ENCODE measurements at places on chromosomes 1 and 21.

GRCh38 chr1:207362962-207363860 is 41.7 kb downstream of the CD55 start:
- no peak for DNase-seq

GRCh38 chr1:69671363-69672010 is 103.8 kb downstream of the LRRC7 start:
- DNase-seq, result no peak

GRCh38 chr1:207027206-207027777 is 5.3 kb downstream of the C1orf116 start:
- no peak for DNase-seq

- no peak for DNase-seq
Observed at GRCh38 chr1:8342325-8342724, 24.4 kb downstream of the SLC45A1 start.

- DNase-seq, result no peak
Observed at GRCh38 chr1:108524676-108525075, 35.2 kb upstream of the EEIG2 start.

GRCh38 chr21:36627242-36627641 is 71.7 kb upstream of the SIM2 start:
- DNase-seq, result no peak

- DNase-seq, result no peak
Observed at GRCh38 chr1:3248155-3249141, 179.4 kb downstream of the PRDM16 start.

- no peak for DNase-seq
Observed at GRCh38 chr1:226233293-226233692, 9.8 kb downstream of the MIXL1 start.

GRCh38 chr1:22387919-22388580 is 63.6 kb upstream of the ZBTB40 start:
- no peak for DNase-seq

GRCh38 chr1:89198081-89198480 is 661 bp downstream of the GBP4 start:
- DNase-seq, result no peak

- no peak for DNase-seq
Observed at GRCh38 chr1:167522246-167522645, 3.9 kb upstream of the CD247 start.

DNA sequence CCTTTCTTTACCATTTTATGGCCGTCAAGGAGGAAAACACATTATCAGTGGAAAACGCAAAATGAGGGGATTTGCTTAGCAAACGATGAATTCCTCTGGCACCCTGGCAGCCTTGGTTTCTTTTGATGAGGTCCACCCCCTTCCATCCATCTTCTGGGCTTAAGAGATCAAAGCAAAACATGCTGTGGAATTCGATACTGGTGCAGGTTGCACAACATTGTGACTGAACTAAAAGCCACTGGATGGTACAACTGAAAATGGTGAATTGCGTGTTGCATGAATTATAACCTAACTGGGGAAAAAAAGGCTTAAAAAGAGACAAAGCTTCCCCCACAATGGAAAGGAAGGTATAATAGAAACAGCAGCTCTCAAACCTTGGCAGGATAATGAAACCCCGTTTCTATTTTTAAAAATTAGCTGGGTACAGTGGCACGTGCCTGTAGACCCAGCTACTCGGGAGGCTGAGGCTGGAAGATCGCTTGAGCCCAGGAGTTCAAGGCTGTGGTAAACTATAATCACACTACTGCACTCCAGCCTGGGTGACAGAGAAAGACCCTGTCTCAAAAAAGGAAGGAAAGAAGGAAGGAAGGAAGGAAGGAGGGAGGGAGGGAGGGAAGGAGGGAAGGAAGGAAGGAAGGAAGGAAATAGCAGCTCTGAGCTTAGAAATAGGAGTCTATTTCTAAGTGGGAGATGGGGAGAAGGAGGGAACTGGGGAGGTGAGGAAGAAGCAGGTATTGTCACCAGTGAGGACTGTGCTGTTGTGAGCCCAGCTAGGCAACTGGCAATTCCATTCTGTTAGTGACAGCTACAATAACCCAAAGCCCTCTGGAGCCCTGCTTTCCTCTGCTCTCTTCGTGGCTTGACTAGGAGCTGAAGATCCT is 29.0 kb upstream of the LGALS8 start:
- DNase-seq, result no peak

GRCh38 chr1:63968663-63969440 is 195.0 kb downstream of the ROR1 start:
- DNase-seq, result no peak

DNA sequence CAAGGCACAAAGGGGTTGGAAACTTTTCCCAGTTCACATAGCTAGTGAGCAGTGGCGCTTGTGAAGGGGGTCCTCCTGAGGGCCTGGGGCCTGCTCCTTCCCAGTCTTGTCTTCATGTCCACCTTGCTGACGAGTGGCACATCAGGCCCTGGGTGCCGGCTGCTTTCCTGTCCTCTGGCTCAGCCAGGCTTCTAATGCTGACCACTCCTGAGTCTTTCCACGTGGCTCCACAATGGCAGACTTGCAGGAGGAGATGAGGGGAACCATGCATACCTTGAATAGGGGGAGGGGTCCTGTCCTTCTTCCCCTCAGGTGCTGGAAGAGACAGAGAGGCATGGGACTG is 38.7 kb downstream of the MAPKAPK2 start:
- no peak for DNase-seq

DNA sequence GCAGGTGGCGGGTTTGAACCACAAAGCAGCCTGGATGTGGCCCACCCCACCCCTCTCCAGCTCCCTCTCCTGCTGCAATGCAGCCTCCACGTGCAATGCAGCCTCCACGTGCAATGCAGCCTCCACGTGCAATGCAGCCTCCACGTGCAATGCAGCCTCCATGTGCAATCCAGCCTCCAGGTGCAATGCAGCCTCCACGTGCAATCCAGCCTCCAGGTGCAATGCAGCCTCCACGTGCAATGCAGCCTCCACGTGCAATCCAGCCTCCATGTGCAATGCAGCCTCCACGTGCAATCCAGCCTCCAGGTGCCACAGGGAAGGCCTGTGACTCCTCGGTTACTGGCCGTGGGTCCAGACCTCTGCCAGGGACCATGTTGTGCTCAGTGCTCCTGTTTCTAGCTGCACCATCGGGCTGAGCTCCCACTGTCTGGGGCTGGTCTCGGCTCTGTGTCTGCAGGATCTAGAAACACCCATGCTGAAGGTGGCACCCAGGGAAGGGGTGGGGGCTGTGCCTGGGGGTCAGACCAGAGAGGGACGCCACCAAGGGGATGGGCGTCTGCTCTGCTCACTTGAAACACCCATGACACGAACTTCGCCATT is 11.9 kb upstream of the LRRC3 start:
- no peak for DNase-seq

- DNase-seq, result no peak
Observed at GRCh38 chr21:44862869-44863685, 10.4 kb downstream of the PTTG1IP start.

- no peak for DNase-seq
Observed at GRCh38 chr1:47406966-47407365, 9.1 kb upstream of the FOXE3 start.

- DNase-seq, result no peak
Observed at GRCh38 chr1:246782120-246782900, 58.1 kb downstream of the SCCPDH start.

DNA sequence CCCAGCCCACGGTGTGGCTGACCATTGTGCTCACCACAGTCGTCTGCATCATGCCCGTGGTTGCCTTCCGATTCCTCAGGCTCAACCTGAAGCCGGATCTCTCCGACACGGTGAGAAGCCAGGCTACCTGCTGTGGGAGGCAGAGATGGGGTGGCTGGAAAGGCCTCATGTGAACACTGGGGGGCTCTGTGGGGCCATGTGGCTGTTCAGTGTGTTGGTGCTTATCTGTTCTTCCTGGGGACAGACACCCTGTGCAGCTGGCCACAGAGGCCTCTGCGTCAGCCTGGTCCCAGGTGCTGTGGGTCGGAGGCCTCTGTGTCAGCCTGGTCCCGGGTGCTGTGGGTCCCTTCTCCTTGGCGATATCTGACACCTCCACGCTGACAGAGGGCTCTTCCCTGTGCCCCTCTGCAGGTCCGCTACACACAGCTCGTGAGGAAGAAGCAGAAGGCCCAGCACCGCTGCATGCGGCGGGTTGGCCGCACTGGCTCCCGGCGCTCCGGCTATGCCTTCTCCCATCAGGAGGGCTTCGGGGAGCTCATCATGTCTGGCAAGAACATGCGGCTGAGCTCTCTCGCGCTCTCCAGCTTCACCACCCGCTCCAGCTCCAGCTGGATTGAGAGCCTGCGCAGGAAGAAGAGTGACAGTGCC is 23.2 kb downstream of the ATP8B2 start:
- DNase-seq, result no peak

DNA sequence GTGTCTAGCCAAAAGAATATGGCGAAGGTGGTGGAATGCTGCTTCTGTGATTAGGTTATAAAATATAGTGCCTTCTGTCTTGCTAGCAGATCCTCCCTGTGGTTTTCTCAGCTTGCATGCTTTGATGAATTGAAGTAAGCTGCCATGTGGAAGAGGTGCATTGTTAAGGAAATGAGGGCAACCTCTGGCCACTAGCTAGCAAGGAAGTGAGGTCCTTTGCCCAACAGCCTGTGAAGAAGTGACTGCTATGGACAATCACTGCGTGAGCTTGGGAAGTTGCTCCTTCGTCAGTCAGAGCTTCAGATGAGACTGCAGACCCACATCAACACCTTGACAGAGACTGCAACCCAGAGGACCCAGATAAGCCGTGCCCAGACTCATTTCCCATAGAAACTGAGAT is 109.4 kb downstream of the GIPC2 start:
- no peak for DNase-seq

DNA sequence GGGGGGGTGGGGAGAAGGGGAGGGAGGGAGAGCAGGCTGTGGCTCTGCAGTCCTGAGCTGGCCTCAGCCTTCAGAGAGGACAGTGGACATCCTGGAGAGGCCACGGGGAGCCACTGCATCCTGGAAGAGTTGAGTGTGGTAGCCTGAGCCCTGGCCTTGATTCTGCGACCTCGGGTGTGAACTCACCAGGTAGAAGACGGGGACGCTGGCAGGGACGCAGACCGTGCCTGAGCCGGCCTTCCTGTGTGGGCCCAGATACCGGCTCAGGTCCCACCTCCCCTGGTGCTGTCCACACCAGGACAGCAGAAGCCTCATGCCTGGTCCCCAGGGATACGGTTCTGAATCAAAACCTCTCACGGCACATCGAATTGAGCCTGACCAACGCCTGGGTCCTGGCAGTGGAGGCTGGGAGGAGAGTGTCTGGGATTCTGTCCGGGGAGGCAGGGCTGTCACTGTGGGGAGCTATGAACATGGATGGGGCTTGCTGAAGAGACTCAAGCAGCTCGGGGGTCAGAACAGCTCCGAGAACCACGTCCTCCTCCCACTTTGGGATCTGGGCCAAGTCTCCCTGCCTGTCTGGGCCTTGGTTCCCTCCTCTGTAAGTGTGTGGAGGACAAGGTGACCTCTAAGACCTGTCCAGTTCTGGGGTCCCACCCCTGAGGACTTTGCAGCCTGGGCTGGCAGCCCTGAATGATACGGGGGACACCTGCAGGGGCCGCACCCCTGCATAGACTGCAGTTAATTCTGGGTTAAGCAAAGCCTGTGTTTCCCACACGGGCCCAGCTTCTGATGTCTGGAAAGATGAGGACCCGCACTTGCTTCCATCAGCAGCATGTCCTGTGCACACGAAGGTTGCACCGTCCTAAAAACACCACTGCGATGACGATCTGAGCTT is 30.4 kb downstream of the RRP1 start:
- DNase-seq, result no peak

- DNase-seq, result no peak
Observed at GRCh38 chr1:213269829-213270228, 218.8 kb downstream of the RPS6KC1 start.

DNA sequence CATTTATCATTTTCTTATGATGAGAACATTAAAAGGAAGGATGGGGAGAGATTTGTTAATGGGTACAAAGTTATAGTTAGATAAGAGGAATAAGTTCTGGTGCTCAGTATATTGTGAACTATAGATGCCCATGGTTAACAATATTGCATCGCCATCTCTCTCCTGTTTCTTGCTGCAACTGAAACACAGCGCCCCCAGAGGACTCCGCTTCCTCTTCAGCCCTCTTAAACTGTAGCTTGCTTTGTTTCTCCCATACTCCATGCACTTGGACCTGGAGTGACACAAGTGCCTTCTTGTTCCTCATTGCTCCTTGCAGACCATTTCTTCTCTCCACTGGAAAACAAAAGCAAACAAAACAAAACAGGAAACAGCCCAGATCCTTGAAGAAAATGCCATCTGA is 70.1 kb upstream of the NTPCR start:
- DNase-seq, result no peak

DNA sequence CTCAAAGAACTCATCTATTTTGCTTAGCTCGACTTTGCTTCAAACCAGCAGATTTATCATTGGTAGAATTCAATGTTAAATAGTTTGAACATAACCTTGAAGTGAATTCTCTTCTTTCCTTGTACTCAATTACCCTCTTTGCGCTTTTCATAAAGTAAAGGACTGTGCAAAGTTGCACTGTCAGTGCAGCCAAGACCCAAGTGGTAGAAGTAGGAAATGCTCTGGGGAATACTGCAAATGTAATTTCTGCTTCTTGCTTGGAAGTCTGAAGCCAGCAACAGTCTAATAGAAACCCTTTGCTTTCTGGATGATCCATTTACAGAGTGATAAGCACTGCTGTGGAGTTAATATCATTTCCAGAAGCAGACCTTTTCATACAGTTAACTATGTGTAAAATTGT is 936.7 kb upstream of the TMPRSS15 start:
- DNase-seq, result no peak

GRCh38 chr1:21192871-21193270 is 16.2 kb upstream of the EIF4G3 start:
- no peak for DNase-seq

DNA sequence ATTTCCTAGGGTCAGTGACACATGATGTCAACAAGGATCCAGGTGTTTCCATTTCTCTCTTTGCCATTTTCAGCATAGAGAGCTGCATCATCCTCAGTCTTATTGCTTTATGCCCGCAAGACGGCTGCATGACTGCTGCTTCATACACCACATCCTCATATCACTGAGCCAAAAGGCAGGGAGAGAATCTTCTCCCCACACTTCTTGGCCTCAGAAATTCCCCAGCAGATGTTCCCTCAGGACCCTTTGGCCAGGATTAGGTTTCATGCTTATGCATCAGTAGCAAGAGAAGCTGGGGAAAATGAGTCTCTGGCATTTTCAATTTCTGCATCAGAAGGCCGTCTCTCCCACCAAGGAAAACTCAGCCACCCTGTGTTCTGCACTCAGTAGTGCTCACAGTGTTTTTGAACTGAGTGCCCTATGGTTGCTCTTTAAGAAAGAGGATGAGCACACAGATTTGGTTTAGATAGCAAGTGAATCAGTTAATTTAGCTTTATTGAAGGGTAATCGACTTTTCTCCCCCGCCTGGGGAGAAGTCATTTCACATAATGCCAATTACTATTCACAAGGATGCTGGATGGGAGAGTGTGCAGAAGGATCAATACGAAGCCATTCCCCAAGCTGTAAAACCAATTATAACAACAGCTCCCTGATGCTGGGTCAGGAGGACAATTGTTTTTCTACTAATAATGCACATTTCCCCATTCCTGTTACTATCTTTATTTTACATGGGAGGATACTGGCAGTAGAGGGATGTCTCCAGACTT is 360.2 kb downstream of the HHIPL2 start:
- DNase-seq, result no peak

Data from stimulated activated CD8-positive, alpha-beta memory T cell treated with anti-CD3 and anti-CD28 coated beads, Interleukin-15, amount 100 ng/mL, for 24 hours (primary cell).